ENCODE measurements at places on chromosomes 16 and 17. TPM values are rescaled to one million over a fixed set of nuclear protein-coding genes. Genes with fewer than 3 reads are reported as not detected.

WIPF2 gene
- 23.6 TPM for total RNA-seq

C16orf54 gene
- 21.3 TPM for total RNA-seq

DNAH9 gene
- not detected for total RNA-seq

RFNG gene
- total RNA-seq = 17.5 TPM

MYL4 gene
- total RNA-seq = not detected

PPP1R1B gene
- not detected for total RNA-seq

NTN3 gene
- total RNA-seq = not detected

- no peaks in the 10 kb centered on the region for H3K36me3 ChIP-seq
- DNase-seq = no peak
- H3K4me3 ChIP-seq = no peak overlapping the region
- no peaks in the 10 kb centered on the region for H3K4me1 ChIP-seq
- peaks cover 13% of the 10 kb centered on the region for H3K27me3 ChIP-seq
- H3K27ac ChIP-seq = no peak overlapping the region
Measured at GRCh38 chr17:81161972-81162371, 3.3 kb upstream of the PVALEF start.

- no peak for DNase-seq
- no peak overlapping the region for H3K27ac ChIP-seq
- no peaks in the 10 kb centered on the region for H3K36me3 ChIP-seq
- no peaks in the 10 kb centered on the region for H3K4me1 ChIP-seq
Measured at GRCh38 chr16:2739625-2740430, 12.6 kb upstream of the SRRM2 start.

- no peak for DNase-seq
- no peaks in the 10 kb centered on the region for H3K4me1 ChIP-seq
- H3K36me3 ChIP-seq = no peaks in the 10 kb centered on the region
- no peaks in the 10 kb centered on the region for H3K27me3 ChIP-seq
Measured at GRCh38 chr16:58744497-58744896, 10.4 kb upstream of the GOT2 start.

DNA sequence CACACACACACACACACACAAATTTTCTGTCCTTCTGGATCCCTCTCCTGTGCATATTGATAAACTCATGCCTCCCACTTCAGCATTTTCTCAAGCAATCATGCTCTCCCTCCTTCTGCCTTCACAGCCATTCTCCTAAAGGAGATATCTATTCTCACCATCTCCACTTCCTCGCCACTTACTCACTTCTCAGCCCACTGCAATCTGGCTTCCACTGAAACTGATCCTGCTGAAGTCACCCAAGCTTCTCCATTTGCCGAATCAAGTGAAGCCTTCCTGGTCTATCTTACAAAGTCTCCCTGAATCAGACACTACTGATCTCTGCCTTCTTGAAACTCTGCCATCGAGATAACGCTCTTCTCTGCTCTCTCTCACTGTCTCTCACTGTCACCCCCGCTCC is 54.0 kb upstream of the GNAO1 start:
- H3K27me3 ChIP-seq = peaks cover 16% of the 10 kb centered on the region
- no peaks in the 10 kb centered on the region for H3K36me3 ChIP-seq
- DNase-seq = no peak
- H3K4me3 ChIP-seq = no peak overlapping the region
- H3K27ac ChIP-seq = no peak overlapping the region
- H3K4me1 ChIP-seq = peaks cover 6% of the 10 kb centered on the region

- H3K36me3 ChIP-seq = no peaks in the 10 kb centered on the region
- no peak overlapping the region for H3K4me3 ChIP-seq
- DNase-seq = no peak
- H3K27me3 ChIP-seq = peaks cover 11% of the 10 kb centered on the region
Measured at GRCh38 chr17:21517538-21518293, 141.6 kb downstream of the KCNJ12 start.

DNA sequence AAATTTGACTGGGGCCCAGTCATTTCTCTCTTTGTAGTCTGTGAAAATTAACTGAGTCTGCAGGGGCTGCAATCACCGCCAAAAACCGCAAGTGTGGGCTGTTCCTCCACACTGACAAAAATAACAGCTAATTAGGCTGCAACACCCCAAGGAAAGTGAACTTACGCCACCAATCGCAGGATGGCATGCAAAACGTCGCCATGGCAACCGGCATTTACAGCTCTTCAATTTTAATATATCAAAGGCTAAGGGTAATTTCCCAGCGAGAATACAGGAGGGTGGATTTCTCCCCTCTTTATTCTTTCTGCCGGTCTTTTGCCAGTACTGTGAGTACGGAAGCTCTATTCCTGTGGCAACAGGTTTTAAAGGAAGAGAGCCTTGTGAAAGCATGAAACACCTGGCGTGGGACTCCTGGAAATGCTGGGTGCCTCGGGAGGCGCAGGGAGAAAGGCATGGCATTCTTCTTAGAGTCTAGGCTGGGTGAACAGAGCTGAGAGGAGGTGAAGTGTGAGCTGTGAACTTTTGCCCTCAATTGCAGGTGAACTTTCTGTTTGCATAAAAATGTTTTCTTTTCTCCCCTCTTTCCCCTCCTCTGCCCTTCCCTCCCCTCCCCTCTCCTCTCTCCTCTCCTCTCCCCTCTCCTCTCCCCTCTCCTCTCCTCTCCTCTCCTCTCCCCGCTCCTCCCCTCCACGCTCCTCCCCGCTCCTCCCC is 399.7 kb downstream of the XYLT1 start:
- no peaks in the 10 kb centered on the region for H3K36me3 ChIP-seq
- peak overlapping the region; percentile 72 for H3K27ac ChIP-seq
- peak; percentile 88 for DNase-seq
- H3K4me3 ChIP-seq = peak overlapping the region; percentile 68

GRCh38 chr16:26070302-26071100 is 378.7 kb downstream of the HS3ST4 start:
- H3K27ac ChIP-seq = no peak overlapping the region
- H3K4me3 ChIP-seq = no peak overlapping the region
- no peak for DNase-seq
- no peaks in the 10 kb centered on the region for H3K4me1 ChIP-seq

- H3K27ac ChIP-seq = no peak overlapping the region
- H3K4me3 ChIP-seq = no peak overlapping the region
- peaks cover 4% of the 10 kb centered on the region for H3K36me3 ChIP-seq
- H3K27me3 ChIP-seq = no peaks in the 10 kb centered on the region
- no peak for DNase-seq
- peaks cover 14% of the 10 kb centered on the region for H3K4me1 ChIP-seq
Measured at GRCh38 chr16:8733849-8734540, 59.6 kb downstream of the ABAT start.

- no peaks in the 10 kb centered on the region for H3K27me3 ChIP-seq
- no peaks in the 10 kb centered on the region for H3K36me3 ChIP-seq
- H3K4me1 ChIP-seq = no peaks in the 10 kb centered on the region
Measured at GRCh38 chr16:5020551-5020950, 13.2 kb downstream of the NAGPA start.

GRCh38 chr16:19147126-19147525 is 20.9 kb upstream of the SYT17 start:
- H3K4me1 ChIP-seq = no peaks in the 10 kb centered on the region
- no peak overlapping the region for H3K27ac ChIP-seq
- H3K36me3 ChIP-seq = no peaks in the 10 kb centered on the region
- H3K27me3 ChIP-seq = peaks cover 14% of the 10 kb centered on the region
- no peak for DNase-seq
- no peak overlapping the region for H3K4me3 ChIP-seq

- H3K36me3 ChIP-seq = no peaks in the 10 kb centered on the region
- no peak for DNase-seq
- H3K4me1 ChIP-seq = no peaks in the 10 kb centered on the region
- no peak overlapping the region for H3K4me3 ChIP-seq
Measured at GRCh38 chr16:75794426-75794825, 68.1 kb upstream of the CPHXL start.

DNA sequence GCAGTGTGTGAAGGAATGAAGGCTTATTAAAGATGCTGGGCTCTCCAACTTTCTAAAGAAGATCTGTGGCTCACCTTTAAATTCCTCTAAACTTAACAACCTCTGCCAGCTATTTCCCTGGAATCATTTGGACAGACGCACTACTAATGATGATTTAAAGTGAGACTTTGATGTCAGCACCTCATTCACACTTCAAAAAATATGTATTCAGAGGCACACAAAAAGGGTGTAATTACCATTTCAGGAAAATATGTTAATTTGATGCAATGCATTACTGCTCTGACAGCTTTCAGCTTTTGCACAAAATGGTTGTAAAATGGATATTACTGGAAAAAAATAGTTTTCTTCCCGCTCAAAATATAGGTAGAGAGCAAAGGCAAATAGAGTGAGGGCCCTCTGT is 423.9 kb upstream of the ASIC2 start:
- H3K36me3 ChIP-seq = no peaks in the 10 kb centered on the region
- H3K4me3 ChIP-seq = no peak overlapping the region
- H3K4me1 ChIP-seq = no peaks in the 10 kb centered on the region
- no peak overlapping the region for H3K27ac ChIP-seq

GRCh38 chr16:23206986-23207385 is 24.4 kb downstream of the SCNN1G start:
- no peaks in the 10 kb centered on the region for H3K36me3 ChIP-seq
- H3K4me1 ChIP-seq = no peaks in the 10 kb centered on the region
- H3K27ac ChIP-seq = no peak overlapping the region
- no peak overlapping the region for H3K4me3 ChIP-seq
- DNase-seq = no peak

GRCh38 chr16:86029131-86029741 is 130.3 kb downstream of the IRF8 start:
- no peak for DNase-seq
- no peak overlapping the region for H3K27ac ChIP-seq
- H3K36me3 ChIP-seq = no peaks in the 10 kb centered on the region
- H3K4me3 ChIP-seq = no peak overlapping the region

DNA sequence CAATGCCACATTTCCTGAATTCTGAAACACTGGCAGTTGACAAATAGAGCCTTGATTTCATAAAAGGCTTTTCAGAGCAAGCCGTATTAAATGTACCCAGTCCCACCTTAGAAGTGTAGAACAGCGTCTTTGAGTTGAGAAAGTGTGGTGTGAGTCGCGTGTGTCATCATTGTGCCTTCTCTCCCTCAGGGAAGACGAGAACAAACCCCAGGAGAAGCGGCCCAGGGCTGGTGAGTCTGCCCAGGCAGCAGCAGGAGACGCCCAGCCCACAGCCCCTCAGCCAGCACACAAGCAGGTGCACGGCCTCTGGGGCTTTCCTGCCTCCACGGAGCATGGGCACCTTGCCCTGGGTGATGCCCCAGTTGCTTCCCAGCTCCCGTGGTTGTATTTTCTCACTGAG is 34.0 kb downstream of the CIBAR2 start:
- H3K27ac ChIP-seq = no peak overlapping the region
- H3K36me3 ChIP-seq = peaks cover 3% of the 10 kb centered on the region
- DNase-seq = no peak
- H3K4me3 ChIP-seq = no peak overlapping the region

- H3K27ac ChIP-seq = no peak overlapping the region
- H3K36me3 ChIP-seq = peaks cover 29% of the 10 kb centered on the region
- no peak overlapping the region for H3K4me3 ChIP-seq
- H3K4me1 ChIP-seq = no peaks in the 10 kb centered on the region
- no peak for DNase-seq
Measured at GRCh38 chr17:39551879-39552278, 55.8 kb downstream of the NEUROD2 start.

DNA sequence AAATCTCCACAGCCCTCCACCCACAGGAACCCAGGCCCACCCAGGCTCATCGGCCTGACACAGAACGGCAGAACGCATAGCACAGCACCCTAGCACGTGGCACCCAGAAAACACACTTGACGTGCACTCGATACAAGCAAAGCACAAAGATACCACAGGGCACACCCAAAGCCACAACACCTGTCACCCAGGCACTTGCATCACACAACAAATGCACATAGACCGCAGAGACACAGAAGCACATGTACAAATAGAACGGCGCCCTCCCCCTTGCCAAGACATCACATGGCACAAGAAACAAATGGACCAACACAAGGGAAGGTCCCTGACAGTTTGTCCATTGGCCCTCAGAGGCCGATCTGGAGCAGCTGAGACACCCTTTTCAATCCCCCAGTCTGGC is 147.7 kb upstream of the WSCD1 start:
- no peaks in the 10 kb centered on the region for H3K27me3 ChIP-seq
- no peak overlapping the region for H3K4me3 ChIP-seq
- no peak for DNase-seq
- H3K27ac ChIP-seq = no peak overlapping the region
- no peaks in the 10 kb centered on the region for H3K4me1 ChIP-seq

Data from activated CD4-positive, alpha-beta T cell treated with anti-CD3 and anti-CD28 coated beads for 36 hours (primary cell).